Activated naive CD4-positive, alpha-beta T cell treated with anti-CD3 and anti-CD28 coated beads for 36 hours (primary cell): ENCODE measurements at places on chromosomes 16 and 17. TPM values are rescaled to one million over a fixed set of nuclear protein-coding genes. Genes with fewer than 3 reads are reported as not detected.

DNA sequence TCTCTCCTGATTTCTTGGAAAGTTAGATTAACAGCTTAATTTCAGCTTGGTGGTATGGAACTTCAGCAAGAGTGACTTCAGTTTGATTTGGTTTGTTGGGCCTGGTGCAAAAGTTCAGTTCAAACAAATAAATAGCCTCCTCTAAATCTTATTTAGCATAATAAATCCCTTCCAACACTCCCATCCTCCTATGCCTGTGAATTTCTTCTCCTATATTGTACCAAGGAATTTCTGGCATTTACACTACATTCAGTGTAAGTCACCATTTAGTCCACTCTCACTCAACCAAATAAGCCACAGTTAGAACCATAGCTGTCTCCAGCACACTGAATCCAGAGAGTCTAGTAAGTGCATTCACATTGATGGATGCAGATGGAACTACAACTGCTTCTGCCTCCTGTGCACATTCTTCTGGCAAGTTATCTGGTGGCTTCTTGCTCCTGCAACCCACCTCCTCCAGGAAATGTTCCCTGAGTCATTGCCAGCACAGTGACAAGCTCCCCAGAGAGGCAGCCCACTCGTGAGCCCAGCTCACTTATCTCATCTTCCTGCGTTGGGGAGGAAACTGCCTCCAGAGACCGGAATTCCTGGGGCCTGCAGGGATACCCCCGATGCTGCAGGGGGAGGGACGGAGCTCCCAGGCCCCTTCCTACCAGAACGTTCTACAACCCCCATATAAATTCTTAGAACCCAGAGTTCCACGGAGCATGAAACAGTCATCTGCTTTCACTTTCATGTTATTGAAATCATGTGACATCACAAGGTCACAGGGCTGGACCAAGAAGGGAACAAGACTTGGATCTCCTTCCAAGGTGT, 318.3 kb downstream of the PHKB start:
- DNase-seq = peak; percentile 35

- DNase-seq = no peak
Measured at GRCh38 chr17:34114174-34114573, 140.9 kb upstream of the CCL2 start.

DNA sequence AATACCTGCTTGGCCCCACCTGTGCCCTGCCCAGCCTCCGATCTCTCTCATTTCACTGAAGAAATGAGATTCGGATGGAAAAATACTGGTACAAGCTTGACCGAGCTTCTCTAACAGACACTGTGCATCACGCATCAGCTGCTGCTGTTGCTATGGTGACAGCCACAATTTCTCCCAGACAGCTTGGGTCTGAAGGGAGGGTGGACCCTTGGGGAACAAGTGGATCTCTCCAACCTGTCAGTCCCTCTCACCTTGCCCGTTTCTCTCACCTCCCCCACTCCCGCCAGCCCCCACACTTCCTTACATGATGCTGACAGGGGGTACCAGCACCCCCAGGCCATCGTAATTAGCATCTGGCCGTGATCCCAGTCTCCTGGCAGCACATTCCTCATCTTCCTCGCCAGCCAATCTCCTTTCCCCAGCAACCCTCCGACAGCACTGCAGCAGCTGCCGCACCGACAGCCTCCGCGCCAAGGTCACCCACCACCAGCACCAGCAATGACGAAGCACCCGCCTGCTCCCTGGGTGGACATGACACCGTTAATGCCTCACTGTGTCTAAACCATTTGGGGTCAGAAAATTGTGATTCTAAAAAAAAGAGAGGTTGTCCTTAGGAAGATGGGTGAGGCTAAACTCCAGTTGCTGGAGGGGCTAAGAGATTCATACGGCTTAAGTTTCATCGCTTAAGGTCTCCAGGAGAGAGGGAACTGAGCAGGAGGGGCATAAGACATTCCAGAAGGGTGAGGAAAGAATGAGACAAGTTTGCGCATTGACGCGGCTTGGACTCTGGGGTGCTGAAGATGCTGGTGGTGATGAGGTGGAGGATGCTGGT, 58.6 kb upstream of the TNRC6A start:
- peak; percentile 62 for DNase-seq

- DNase-seq = no peak
Measured at GRCh38 chr16:23392223-23392600, 60.8 kb downstream of the COG7 start.

DNA sequence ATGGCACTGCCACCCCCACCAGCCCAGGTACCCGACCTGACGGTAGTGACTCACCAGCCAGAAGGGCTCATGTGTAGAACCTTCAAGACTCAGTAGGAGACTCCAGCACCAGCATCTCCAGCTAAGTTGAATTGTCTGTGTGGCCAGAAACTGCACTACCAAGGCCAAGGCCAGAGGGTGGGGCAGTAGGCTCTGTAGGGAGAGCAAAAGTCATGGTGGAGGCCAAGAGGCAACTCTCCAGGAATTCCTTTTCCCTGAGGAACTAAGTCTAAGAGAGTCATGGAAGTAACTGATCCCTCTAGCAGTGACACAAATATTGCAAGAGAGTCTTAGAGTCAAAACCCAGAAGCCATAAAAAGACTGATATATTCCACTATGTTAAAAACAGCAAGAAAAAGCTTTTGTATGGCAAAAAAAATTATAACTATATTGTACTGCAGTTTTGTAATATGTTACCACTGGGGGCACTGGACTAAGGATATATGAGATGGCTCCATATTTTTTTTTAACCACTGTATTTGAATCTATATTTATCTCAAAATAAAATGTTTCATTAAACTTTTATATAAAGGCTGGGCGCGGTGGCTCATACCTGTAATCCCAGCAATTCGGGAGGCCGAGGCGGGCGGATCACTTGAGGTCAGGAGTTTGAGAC, 30.2 kb upstream of the GUCY2D start:
- no peak for DNase-seq

DNA sequence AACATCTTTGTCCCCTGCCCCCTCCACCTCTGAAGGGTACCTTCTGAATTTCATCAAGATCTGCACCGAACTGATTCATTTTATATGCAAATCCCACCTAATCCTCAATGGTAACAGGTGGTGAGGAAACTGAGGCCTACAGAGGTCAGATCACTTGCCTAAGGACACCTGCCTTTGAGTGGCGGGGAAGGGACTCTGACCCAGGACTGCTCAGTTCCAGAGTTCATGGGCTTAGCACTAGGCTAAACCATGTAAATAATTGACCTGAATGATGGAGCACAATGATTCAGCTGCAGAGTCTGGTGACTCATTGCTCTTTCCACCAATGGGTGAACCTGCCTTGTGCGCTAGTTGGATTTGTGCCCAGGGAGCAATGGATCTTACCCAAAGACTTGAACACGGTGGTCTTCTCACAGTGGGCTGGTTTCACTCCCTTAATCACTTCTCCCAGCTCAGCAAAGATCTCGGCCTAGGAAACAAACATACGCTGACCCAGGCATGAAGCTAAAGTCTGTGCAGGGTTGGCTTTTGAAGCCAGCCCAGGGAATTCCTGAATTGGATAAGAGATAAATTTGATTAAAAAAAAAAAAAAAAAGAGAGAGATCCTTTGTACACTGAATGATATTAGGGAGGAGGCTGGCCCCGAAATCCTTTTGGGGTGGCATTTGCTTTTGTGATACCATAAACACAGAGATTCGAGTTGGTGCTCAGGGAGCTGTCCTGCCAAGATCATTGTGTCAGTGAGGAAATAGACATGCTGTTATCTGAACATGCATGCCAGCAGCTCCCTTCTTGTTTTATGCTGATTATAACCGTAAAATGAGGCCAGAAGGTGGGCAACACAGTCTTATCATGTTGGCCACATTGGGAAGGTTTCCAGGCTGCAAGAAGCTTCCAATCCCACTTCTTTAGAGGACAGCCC, 17.0 kb downstream of the CRYM start:
- DNase-seq = no peak

Gene KIF18B
- 54.9 TPM for total RNA-seq

- DNase-seq = no peak
Measured at GRCh38 chr16:73505577-73505976, 457.6 kb upstream of the ZFHX3 start.

Gene CD300LG
- total RNA-seq = not detected

DNA sequence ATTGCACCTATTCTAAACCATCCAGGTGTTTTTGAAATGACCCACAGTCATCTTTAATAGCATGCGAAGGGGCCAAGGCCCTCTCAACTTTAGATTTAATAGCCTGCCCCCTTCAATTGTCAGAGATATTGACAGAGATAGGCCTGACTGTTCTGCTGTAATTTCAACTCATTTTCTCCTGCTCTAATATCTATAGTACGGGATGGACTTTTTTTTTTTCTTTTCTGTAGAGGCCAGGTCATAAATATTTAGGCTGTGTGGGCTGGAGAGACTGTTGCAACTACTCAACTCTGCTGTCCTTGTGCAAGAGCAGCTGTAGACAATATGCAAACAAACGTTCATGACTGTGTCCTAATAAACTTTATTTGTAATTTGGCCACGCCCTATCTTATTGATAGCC, 24.7 kb upstream of the KRT20 start:
- DNase-seq = no peak

DNA sequence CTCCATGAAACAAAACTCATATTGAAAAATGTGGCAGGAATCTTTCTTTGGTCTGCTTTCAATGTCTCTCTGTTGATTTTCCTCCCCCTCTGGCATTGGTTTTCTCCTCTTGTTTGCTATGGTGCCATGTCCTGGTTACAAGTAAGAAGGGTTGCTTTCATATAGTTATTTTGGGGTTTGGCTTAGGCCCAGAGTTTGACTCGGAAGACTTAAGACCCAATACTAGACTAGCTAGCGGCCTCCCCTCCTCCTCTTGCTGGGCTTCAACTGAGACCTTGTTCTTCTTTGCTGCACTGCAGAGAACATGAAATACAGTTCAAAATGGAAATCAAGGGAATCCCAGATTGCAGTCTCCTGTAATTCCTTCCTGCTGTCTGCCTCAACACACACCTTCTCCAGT, 30.0 kb upstream of the CLEC18A start:
- no peak for DNase-seq

Gene SSTR5
- not detected for total RNA-seq

- no peak for DNase-seq
Measured at GRCh38 chr16:66207139-66207882, 159.2 kb upstream of the CDH5 start.

Gene GRB7
- total RNA-seq = 2.1 TPM

GRCh38 chr16:71672803-71673581, 47.0 kb downstream of the MARVELD3 start:
- DNase-seq = peak; percentile 6

DNA sequence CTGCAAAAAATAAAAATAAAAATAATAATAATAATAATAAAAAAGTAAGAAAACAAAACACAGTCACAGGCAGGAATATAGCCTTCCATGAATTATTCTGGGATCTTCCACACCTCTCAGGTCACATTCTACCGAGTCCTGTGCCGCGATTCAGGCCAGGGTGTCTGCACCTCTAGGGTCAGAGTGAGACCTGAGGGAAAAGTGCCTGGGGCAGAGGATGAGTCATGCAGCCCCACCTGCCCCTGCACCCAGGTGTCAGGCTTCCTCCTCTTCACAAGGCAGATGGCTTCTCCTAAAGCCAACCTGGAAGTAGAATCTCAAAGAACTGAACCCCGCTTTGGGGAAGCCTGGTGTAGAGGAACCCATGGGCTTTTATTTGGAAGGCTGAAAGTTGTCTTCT, 283.7 kb downstream of the CPPED1 start:
- no peak for DNase-seq

Gene CCDC144A
- total RNA-seq = 5.0 TPM

GRCh38 chr16:87538594-87538993, 45.8 kb upstream of the ZCCHC14 start:
- DNase-seq = no peak

DNA sequence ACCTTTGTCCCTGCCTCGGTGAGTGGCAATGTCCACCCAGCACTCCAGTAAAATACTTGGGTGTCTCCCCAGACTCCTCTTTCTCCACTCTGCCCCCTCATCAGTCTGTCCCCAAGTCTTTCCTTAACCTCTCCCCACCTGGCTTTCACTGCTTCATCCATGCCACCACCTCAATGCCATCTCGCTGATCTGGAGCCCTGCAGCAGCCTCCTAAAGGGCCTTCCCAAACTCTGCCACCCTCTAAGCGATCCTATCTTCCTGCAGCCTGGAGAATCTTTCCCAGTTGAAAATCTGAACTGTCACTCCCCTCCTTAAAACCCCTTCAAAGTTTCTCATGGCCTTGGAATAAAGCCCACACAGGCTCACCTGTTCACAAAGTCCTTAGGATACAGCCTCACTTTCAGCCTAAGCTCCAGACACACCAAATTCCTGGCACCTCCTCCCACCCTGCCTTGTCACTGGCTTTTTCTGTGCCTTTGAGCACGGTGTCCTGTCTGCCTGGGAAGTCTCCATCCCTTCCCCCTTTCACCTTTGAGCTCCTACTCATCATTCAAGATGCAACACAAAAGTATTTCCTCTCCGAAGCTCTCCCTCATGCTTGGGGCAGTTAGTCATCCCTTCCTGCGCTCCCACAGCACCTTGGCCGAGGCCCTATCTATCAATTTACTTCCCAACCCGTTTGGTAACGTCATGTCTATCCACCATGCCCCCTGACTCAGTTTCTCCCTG, 2.8 kb downstream of the WNK4 start:
- DNase-seq = no peak

Gene SLC2A4
- 0.37 TPM for total RNA-seq

Gene ANKFN1
- not detected for total RNA-seq

Gene KRTAP9-4
- total RNA-seq = not detected
